SK-N-SH (cell line): ENCODE measurements at places on chromosomes 1 and 21. TPM values are rescaled to one million over a fixed set of nuclear protein-coding genes. Genes with fewer than 3 reads are reported as not detected.
A peak's percentile ranks its signal among the peaks of the same experiment; 100 is the strongest.

- no peak for DNase-seq
These were observed 10.9 kb downstream of the NRDC start for GRCh38 chr1:51867479-51868232.

Gene C4BPB
- not detected in 2 replicates for polyA plus RNA-seq

DNA sequence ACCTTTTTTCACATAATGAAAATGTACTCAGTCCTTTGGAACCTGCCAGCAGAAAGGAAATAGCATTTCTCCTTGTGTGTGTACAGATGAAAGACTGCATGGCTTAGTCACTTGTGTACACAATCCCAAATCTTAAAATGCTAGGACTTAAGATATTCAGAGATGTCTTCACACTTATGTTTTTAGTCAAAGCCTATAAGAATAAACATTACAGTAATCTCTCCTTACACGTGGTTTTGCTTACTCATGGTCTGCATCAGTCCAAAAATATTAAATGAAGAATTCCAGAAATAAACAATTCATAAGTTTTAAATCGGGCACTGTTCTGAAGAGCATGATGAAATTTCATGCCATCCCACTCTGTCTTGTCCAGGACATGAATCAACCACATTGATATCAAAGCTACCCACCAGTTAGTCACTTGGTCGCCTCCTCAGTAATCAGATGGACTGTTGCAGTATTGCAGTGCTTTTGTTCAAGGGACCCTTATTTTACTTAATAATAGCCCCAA, 75.7 kb upstream of the RRP15 start:
- no peak for DNase-seq

- DNase-seq: no peak
These were observed 3.5 kb downstream of the GPATCH2 start for GRCh38 chr1:217627431-217627830.

Gene FCRLB
- 2.0 and 2.6 TPM in 2 replicates for polyA plus RNA-seq

- no peak for DNase-seq
These were observed 53.3 kb upstream of the TINAGL1 start for GRCh38 chr1:31523012-31523411.

DNA sequence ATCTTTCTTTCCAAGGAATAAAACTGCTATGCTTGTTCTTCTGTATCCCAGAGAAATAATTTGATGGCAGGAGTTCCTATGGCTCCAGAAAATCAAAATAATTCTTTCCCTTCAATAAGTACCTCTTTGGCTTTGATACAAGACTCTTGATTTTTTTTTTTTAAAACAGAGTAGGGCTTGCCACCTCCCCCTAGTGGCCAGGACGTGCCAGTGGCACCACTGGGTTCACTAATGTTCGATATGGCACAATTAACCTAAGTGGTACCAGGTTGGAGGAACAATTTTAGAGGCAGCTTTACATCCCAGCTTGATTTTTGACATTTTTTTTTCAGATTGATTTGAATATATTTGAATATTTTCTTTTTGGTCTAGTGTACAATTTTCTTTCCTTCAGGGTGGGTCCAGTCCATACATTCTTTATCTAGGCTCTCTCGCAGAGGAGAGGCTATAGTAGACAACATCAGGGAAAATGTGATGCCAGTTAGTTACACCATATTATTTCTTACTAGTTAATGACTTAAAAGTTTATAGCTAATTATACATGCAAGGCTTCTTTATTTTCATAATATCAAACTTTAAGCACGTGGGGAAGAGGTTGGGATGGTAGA, 330.9 kb downstream of the S1PR1 start:
- peak; percentile 47 for DNase-seq

DNA sequence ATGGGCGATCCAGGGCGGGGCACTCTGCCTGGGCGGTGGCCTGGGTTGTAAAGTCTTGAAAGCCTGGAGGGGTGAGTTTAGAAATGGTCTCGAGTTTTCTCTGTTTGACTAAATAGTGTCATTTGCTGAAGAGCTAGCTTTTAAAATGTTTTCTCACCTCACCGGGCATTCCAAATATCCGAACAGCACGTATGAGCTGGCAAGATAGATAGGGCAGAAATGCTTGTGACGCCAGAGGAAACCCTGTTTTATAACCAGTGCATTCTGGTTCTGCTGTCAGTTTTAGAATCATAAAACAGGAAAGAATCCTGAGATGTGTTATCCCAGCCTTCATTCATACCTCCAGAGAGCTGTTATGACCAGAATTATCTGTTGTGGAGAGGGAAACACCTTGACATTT, 725 bp downstream of the RTCA start:
- DNase-seq: no peak

DNA sequence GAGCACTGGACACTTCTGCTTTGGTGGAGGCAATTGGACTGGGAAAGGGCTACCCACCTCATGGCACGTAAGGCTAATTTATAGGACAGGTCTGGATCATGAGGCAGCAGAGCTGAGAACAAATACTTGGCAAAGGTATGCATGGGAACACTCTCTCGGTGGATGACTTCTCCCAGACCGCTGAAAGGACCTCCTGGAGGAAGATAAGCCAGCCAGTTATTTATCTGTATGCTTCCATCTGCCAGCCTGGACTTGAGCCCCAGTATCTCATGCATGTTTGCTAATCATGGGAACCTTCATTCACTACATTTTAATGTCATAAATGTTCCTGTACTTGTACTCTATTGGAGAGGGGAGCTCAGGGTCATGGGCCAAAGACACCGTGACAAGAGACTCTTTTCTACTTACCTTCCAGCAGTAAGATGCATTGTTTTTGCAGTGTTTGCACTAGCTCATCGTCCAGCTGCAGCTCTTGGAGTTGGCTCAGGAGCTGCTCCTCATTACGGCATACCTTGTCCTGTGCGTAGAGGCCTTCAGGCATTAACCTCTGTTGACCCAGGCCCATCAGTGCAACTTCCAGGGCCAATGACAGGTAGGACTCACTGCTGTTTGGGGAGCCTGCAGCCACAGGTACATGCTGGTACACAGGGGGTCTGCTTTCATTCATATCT, 23.7 kb downstream of the UROD start:
- DNase-seq: no peak

- DNase-seq: no peak
These were observed 86.0 kb upstream of the GNG4 start for GRCh38 chr1:235735621-235736020.

Gene TPTE
- not detected in 2 replicates for polyA plus RNA-seq

DNA sequence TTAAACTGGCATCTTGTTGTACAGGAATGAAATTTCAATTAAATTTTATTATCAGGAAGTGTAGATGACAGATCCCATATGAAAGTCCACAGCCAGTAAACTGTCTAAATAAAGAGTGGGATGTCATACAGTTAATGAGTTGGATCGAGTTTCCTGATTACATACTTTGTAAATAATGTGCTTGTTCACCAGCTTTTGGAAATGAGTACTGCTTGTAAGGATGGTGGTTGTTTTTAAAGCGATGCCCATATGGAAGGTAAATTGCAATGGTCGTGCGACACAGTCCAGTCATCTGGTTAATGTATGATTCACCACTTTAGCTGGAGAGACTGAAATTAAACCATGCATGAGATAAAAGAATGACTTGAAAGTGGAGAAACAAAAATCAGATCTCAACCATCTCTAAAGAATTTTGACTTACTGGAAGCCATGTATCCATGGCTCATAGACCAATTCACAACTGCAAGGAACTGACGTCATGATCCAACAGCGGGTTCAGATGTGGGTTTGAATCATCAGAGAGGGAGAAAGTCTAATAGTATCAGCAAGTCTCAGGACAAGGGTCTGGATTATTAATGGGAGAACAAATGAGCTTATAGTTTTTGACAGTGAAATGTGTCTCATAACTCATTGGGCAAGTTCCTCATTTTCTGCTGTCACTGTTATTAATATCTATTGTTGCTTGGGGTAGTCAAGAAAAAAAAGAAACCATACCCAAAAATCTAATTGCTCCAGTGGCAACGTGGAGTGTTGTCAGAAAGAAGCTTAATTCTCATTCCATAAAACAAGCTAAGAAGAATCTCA, 49.0 kb downstream of the MAP10 start:
- no peak for DNase-seq

Gene ANKRD45
- polyA plus RNA-seq: 1.8 and 2.3 TPM in 2 replicates

GRCh38 chr21:43983860-43984420, 28.2 kb upstream of the TRAPPC10 start:
- DNase-seq: peak; percentile 34

- peak; percentile 88 for DNase-seq
These were observed 20.7 kb downstream of the FOXO6 start for GRCh38 chr1:41381692-41382479.

Gene FAM43B
- polyA plus RNA-seq: not detected in 2 replicates

DNA sequence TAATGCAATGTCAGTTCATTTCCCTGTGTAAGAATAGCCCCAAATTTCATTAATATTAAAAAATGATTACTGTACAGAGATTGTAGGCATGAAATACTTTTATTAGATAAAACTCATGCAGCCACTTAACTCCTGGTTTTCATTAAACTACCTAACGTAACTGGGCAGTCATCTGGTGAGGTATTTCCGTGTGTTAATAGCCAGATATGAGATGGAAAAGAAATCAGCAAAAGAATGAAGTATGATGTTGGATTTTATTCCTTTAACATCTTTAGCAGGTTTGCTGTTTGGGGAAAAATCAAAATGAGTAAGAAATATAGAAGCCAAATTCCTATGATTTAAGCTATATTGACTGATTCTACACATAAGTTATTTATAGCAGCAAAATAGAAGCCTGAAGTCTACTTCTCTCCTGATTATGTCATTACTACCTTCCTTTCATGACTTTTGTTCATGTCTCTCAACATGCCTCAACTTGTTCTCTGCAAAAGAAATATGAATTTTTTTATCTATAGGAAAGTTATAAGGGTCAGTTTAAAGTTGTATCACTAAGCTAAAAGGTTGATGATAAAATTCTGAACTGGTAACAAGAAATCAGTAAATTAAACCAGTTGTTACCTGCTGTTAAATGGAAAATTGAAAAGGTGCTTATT, 42.6 kb downstream of the CCDC18 start:
- DNase-seq: peak; percentile 9

DNA sequence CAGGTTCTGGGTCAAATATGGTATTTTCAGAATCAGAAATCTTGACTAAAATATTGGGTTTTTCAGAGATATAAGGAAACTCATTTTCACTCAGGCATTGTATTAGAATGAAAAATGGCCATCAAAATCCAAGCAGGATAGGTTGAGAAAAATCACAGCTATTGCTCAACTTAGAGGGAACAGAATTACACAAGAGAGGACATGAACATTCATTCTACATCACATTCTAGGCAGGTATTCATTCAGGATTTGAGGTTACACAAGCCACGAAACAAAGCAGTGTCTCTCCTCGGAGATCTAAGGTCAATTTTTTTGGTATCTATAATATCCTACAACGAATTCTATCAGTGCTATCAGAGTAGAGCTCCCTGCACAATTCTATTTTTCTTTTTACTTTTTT, 163.6 kb upstream of the HP1BP3 start:
- no peak for DNase-seq

Gene THEM4
- polyA plus RNA-seq: 10.1 and 14.1 TPM in 2 replicates

GRCh38 chr1:98698625-98699024, 37.1 kb downstream of the SNX7 start:
- DNase-seq: no peak

- no peak for DNase-seq
These were observed 2.0 kb upstream of the KRTAP19-1 start for GRCh38 chr21:30482130-30482529.

DNA sequence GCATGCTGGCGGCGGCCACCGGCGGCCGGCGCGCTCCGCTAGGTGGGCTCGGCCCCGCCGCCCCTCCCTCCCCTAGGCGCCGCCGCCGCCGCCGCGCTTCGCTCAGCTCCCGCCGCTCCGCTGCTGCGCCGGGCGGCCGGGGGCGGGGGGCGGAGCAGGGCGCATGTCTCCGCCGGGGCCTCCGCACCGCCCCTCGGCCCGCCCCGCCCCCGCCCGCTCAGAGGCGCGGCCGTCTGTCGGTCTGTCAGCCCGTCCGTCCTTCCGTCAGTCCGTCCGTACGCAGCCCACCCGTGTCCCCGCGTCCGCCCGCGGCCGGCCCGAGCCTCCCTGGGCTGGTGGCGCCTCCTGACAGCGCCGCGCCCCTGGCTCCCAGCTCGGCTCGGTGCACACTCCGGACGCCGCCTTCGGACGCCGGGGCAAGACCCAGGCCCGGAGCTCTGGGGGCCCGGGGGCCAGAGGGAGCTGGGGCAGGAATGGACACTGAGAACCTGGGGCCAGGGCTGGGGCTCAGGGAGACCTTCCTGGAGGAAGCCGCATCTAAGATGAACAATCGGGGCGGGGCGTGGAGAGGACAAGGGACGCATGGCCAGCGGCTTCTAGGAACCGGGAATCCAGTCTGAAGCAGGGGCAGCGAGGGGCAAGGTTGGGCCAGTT, at the start of gene GPR153:
Gene GPR153, minus strand, starts transcription at position 138 of the 654 bp plus-strand sequence. CDS start 6,193 bp downstream, outside the sequence.
- peak; percentile 90 for DNase-seq

Gene GUCA2A
- polyA plus RNA-seq: not detected in 2 replicates

DNA sequence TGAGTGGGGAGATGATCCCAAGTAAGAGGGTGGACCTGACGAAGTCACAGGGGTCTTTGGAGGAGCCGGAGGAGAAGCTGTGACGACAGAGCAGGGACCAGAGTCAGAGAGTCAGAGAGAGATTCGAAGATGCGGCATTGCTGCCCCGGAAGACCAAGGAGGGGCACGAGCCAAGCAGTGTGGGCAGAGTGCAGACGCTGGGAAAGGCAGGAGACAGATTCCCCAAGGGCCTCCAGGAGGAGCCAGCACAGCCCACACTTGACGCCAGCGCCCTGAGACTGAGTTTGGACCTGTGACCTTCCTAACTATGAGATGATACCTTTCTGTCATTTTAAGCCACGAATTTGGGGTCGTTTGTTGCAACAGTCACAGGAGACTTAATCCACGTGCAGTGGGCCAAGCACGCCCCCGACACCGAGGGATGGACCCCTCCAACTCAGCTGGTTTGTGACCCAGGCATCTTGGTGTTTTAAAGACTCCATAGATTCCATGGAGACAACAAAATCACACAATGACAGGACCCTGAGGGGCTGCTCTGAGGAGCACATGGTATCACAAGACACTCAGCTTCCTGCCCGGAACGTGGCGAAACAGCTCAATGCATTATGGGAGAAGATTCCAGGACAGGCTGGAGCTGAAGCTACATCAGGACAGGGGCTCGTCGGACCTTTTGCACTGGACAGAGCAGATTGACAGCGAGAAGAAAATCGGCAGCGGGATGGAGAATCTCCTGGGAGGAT, 11.0 kb upstream of the TFF1 start:
- no peak for DNase-seq

GRCh38 chr1:178060789-178061556, 32.9 kb upstream of the RASAL2 start:
- DNase-seq: no peak

Gene PCSK9
- 0.02 and 0.03 TPM in 2 replicates for polyA plus RNA-seq

Gene LCE1B
- not detected in 2 replicates for polyA plus RNA-seq

Gene OR2M3
- polyA plus RNA-seq: not detected in 2 replicates

GRCh38 chr1:52892424-52893215, 28.9 kb downstream of the ECHDC2 start:
- DNase-seq: no peak

DNA sequence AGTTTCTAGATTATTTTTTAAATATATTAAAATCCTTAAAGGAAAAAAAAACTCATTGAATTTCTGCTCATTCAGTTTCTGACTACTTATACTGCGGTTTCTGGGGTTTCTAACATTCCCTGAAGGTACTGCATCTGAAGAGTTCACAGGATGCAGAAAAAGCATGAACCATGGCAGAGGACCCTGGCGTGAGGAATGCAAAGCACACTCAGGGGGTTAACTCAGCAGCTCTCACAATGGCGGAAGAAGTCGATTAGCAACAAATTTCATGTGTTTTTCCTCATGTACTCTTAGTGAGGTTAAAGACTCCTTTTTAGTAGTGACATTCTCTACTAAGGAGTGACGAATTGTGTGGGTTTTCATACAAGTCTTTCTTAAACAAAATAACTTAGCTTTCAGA, 975.6 kb downstream of the NCAM2 start:
- no peak for DNase-seq

Gene TLR5
- 0.02 TPM in 1 of 2 replicates, not detected in the other for polyA plus RNA-seq

Gene DIO1
- polyA plus RNA-seq: not detected in 2 replicates

Gene CYP2J2
- 1.1 and 1.2 TPM in 2 replicates for polyA plus RNA-seq

- DNase-seq: peak; percentile 79
These were observed 534 bp downstream of the C1orf56 start for GRCh38 chr1:151047925-151048644.
